H54 (cell line): ENCODE measurements at places on chromosomes 5 and 9.

DNA sequence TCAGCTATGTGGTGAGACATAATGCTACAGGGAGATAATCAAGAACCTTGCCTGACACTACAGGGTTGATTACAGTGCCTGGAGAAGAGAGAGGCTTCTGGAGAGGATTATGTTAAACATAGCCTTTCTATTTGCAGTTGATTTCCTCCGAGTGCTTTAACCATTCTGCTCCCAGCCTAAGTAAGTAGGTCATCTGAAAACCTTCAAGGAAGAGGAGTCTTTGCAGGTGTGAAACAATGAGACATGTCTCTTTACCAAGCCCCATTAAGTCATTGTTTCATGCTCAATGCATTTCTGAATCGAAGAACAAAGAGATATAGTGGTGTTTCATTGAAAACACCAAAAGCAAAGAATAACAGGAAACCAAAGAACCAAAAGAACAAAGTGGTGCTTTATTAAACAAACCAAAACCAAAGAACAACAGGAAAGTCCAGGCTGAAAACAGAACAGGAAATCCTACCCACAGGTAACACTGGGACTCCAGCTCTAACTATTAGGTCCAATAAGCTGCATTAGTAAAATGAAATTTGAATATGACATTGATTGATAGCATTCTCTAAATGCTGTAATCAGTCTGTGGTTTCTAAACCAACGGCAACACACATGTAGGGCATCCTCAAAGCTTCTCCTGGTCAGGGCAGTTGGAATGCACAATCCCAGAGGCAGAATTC is 113.3 kb upstream of the SPATA31D4 start:
- no peak for DNase-seq

DNA sequence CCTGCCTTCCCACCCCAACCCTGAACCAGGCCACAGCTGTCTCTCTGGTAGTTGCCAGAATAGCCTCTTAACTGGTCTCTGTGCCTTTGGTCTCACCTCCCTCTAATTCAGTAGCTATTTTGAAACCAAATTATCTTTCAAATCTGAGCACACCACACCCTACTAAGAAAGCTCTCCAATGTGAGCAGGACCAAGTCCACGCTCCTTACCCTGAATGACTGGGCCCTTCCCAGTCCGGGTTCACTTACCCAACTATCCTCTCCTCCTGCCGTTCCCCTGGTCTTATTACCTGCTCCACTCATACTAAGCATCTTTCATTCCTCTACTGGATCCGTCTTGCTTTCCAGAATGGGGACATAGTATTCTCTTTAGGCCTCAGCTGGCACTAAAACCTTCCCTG is 16.8 kb downstream of the ANKH start:
- DNase-seq: no peak

GRCh38 chr5:173873306-173873922 is 14.7 kb upstream of the CPEB4 start:
- DNase-seq: no peak

DNA sequence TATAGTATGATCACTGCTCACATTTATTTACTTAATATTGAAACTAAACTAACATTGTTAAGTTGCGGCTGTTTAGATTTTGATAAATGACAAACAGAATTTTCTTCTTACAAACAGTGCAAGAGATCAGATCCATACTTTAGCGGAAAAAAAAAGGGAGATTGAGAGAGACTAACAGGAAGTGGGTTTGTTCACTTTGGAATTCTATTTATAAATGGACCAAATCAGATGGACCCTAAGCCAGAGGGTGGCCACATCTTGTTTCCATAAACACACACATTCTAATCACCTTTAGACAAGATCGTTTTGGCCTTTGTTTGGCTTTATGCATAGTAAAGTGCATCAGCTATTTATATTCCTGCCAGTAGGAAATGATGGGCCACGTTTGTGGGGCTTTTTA is 381.4 kb upstream of the CD180 start:
- DNase-seq: no peak

- no peak for DNase-seq
Measured at GRCh38 chr5:126542441-126542840, 52.6 kb downstream of the ALDH7A1 start.

GRCh38 chr5:131417240-131417869 is 153.5 kb downstream of the CDC42SE2 start:
- DNase-seq: peak; percentile 15

DNA sequence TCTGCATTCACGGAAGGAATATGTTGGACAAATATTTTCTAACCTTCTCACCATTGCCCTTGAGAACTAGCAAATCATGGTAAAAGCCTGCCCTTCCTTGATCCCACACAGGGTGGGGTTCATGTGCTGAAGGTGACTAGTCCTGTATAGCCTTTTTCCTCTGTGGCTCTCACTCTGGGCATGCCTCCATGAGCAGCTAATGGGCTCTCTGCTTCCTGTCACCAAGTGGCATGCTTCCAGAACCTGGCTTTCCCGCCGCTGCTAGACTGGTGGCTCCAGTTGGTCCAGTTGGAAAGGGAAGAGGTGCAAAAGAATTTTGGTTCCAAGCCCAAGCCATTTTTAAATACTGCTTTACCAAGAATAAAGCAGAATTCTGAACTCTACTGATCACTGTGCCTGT is 35.5 kb downstream of the FBXO10 start:
- DNase-seq: no peak

GRCh38 chr9:98045234-98046179 is 11.0 kb upstream of the NANS start:
- DNase-seq: no peak

GRCh38 chr5:173191561-173191960 is 43.4 kb downstream of the NKX2-5 start:
- no peak for DNase-seq
